ENCODE measurements at places on chromosomes 16 and 17.

DNA sequence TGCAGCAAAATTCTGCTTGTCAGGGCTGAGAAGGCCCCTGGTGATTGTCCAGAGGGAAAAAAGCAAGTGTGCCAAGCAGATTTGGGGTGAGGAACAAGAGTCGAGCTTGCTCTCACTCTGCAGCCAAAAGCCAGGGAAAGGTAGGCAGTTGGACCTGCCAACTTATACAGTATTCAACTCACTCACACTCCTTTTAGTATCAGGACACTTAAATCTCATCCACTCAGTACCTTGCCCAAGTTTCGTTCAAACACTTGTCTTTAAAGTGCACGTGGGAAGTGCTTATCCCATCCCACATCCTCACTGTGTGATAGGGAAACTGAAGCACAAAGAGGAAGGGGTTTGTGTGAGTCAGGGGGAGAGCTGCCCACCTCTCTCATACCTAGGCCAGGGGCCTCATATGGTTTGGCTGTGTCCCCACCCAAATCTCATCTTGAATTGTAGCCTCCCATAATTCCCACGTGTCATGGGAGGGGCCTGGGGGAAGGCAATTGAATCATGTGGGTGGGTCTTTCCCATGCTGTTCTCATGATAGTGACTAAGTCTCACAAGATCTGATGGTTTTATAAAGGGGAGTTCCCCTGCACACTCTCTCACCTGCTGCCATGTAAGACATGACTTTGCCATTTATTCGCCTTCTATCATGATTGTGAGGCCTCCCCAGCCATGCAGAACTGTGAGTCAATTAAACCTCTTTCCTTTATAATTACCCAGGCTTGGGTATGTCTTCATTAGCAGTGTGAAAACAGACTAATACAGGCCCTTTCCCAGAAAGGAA lies 25.6 kb upstream of the CES5A start:
- DNase-seq, result no peak

- peak; percentile 17 for DNase-seq
These were observed 86.5 kb downstream of the ABCA8 start for GRCh38 chr17:68868708-68869107.

- no peak for DNase-seq
These were observed 32.5 kb upstream of the CDH8 start for GRCh38 chr16:62068747-62069146.

DNA sequence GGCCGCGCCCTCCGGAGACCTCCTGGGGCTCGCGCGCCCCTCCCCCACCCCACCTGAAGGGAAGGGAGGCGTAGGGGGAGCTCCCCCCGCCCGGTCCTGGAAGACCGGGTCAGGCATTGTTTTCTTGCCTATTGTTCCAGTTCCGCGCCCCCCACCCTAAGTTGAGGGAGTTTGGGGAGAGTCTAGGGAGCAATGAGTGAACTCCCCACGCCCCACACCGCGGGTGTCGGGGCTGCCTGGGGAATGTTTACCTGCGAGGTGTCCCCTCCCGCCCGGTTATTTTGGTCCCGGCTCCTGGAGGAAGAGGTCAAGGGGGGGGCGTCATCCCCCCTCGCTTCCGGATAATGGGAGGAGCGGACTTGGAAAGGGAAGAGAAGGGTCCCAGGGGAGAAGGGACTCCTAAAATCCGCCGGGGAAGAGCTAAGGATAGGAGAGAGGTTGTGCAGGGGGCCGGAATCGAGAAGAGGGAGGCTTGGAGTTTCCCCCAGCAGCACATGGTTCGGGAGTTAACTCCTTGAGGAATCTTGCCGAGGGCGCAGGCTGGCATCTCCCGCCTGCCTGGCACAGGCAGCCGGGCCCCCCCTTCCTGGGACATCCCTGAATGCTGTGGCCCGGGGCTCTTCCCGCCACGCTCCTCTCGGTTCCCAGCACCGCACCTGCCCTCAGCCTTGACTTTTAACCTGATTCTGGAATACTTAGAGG lies 881 bp downstream of the MLLT6 start:
- peak; percentile 30 for DNase-seq

Measured in fibroblast of skin of abdomen (primary cell).